ENCODE measurements at places on chromosomes 5 and 9.

GRCh38 chr5:62100201-62100600 is 205.8 kb upstream of the KIF2A start:
- no peak for DNase-seq

DNA sequence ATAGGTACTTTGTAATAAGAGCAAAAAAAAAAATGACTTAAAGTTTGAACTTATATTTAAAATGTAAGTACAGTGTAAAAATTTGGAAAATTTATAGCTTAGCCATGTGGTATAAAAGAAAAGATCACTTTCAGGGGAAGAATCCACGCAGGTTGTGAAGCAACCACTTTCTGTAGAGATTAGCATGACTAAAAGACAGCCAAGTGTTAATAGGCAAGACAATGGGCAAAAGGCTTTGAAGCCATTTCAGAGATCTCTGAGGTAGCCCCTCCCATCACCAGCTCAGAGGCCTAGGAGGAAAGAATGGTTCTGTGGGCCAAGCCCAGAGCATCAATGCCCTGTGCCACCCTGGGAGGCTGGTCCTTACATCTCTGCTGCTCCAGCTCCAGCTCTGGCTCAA is 346.3 kb upstream of the CHD1 start:
- DNase-seq, result no peak

DNA sequence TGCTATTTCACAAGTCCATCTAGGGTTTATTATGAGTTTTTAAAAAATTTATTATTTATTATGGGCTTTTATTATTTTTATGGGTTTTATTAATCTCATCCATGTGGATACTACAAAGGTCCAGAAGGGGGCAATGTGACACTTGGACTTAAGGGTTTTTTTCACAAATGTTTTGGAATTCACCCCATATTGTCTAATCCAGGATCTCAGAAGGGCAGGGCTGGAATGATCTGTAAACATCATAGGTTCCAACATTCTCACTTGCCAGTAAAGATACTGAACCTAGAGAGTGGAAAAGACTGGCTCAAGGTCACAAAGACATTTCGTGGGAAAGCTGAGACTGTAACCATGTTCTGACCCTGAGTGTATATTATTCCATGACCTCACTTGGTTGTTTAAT is 35.6 kb downstream of the NIM1K start:
- no peak for DNase-seq

DNA sequence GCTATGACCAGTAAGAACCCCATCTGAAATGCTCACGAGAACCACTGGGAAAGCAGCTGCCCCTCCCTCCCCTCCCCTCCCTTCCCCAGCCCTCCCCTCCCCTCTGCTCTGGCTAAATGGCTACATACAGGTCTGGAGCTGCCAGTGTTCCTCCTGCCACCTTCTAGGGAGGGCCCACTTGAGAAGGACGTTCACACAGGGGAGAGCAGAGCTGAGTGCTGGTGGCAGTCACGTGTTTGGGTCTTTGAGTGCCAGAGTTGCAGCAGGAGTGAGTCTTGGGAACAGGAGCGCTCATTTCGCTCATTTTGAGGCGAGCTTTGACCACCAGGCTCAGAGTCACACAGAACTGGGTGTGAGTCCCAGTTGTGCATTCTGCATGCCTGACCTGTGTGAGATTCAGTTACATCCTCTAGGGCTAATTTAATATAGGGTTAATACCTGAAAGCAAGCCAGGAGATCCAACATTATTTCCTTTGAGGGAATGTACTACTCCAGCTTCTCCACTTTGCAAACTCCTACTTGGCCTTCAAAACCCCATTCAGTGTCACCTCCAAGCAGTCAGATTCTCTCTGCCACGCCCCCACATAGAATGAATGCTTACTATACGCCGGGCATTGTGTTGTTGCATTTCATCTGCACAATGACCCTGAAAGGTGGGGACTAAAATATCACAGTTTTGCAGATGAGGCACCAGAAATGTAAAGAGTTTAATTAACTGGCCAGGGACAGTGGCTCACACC is 25.1 kb downstream of the CPLX2 start:
- DNase-seq, result no peak

DNA sequence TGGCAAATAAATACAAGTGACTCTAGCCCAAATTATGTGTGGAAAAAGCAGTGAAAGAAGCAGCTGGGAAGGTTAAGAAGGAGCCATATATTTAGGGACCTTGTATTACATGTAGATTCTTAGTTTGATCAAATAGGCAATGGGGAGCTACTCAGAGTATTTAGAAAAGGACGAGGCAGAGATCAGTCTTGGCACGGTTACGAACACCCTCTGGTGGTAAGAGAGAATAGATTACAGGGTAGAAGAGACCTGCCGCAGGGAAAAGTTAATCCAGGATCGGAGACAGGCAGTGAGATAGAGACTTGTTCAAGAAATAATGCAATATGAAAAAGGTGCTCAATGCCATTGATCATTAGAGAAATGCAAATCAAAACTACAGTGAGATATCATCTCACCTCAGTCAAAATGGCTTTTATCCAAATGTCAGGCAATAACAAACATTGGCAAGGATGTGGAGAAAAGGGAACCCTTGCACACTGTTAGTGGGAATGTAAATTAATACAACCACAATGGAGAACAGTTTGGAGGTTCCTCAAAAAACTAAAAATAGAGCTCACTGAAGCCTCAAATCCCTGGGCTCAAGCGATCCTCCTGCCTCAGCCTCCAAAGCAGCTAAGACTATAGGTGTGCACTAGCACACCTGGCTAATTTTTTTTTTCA is 12.0 kb downstream of the INIP start:
- no peak for DNase-seq

DNA sequence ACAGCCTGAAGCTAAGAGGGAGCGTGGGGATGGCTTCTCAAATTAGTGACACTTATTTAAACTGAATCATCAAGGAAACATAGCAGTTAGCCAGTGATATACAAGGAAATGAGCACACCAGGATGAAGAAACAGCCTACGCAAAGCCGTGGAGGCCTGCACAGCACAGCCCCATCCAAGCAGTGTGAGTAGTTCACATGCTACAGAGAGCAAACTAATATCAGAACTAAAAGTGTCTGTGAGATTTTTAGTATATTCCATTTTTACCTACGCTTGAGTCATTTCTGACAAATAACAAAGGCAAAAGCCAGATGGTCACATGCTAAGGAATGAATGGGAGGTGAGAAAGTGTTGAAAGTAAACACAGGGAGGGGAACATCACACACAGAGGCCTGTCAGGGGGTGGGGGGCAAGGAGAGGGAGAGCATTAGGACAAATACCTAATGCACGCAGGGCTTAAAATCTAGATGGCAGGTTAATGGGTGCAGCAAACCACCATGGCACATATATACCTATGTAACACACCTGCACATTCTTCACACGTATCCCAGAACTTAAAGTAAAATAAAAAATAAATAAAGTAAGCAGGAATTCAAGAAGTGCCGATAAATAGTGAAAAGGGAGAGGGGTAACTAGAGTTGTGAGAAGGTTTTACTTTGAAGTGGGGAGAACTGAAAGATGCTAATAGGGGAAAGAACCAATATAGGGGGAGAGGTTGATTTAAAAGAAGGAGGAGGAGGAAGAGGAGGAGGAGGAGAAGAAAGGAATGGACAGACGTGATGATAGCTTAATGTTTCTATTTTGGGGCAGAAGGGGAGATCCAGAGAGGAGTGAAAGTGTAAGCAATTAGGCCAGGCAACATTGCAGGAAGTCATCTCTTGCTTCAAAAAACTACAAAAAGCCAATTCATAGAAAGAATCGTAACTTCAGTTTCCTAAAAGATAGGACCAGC is 100.9 kb upstream of the PTGER4 start:
- DNase-seq, result peak; percentile 72
